ENCODE measurements at places on chromosomes 5 and 9.

DNA sequence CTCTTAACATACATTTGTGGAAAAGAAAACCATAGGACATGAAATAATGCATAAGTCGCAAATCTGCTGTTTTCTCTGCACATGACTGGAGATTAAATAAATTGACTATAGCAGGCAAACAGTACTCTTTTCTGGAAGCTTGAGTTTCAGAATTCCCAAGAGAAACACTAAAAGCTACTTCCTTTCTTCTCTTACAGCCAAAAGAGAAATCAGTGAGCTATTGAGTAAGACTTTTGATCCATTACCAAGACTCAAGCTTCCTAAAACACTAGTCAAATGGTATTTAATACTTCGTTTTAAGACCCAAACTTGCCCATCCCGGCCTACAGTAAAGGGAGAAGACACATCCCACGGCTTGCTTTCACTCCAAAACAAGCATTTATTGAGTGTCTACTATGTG lies 335.8 kb upstream of the PUM3 start:
- no peak for DNase-seq

DNA sequence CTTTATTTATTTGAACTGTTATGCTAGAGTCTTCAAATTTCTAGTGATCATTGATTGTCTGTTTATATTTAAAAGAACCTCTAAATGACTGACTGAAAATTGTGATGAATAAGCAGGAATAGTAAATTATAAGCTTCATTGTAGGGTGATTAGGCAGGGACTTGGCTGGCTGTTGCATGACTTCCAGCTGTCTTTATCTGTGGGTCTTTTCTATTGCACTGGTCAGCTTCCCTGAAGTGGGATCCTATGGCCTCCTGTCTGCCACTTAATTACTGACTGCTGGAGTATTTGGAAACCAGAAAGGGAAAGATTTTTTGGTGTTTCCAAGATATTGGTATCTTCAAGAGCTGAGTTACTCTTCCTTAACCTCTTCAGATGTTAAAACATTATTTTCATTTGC lies 123.0 kb upstream of the CCNH start:
- DNase-seq = no peak

GRCh38 chr5:8894031-8894430 lies 651.8 kb downstream of the SEMA5A start:
- no peak for DNase-seq

GRCh38 chr9:78806492-78807160 lies 509.7 kb downstream of the PSAT1 start:
- no peak for DNase-seq

- no peak for DNase-seq
Observed at GRCh38 chr9:23555851-23556250, 270.2 kb downstream of the ELAVL2 start.

DNA sequence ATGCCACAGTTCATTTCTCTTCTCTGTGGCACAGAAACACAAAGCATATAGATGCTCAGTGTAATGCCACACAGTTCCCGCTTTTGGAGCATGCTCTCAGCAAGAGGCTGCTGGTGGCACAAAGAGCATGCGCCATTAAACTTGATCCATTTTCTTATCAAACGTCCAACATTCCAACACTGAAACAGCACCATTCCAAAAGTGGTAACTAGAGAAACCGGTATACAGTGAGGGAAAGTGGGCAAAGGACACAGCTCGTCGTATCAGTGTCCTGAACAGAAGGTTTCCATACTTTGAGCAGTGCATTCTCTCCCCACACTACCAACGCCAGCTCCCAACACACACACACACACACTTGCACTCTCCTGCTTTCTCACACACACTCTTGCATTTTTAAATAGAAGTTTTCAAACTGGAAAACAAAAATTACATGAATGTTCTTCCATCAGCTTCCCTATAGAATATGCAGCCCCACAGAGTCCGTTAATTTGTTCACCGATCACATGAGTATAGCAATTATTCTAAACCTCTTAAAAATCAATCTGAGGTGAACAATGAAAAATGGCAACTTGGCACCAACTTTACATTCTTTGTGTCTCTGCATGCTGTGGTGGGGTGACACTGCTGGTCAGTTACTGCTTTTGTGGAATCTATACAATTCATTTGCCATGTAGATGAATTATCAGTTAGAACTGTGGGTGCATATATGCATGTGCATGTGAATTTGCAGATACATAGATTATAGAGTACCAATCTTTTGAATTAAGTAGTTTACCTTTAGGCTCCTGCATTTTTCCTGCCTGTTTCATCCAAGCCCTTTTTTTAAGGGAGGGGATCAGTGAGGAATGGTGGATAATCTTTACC lies 5.7 kb downstream of the NFIB start:
- no peak for DNase-seq

GRCh38 chr5:137630216-137630971 lies 105.5 kb downstream of the KLHL3 start:
- DNase-seq = no peak

DNA sequence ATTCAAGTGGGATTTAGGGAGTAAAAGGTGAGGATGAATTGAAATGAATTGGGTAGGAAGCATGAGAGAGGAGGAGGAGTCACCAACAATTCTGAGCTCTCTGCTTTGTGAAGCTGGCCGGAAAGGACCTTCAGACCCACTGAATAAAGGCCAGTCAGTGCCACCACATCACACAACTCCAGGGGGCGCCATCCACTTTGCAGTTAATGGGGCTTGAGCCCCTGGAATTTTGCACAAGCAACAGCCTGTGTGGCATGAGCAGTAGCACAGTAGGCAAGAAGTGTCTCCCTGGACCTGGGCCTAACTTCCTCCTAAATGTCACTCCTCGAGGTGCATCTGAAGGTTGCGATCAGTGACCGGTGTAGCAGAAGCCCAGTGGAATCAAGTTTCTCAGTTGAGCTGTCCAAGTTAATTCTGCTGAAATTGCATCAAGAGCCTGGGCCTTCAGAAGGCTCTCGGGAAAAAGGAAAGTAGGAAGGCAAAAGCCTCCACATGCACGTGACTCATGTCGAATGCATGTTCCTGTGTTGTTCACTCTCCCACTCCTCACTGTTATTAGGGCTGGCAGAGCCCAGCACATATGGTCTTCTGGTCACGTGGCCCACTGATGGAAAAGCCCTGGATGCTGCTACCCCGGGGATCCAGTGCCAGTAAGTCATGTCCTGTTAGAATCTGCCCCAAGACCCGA lies 27.8 kb upstream of the GLIS3 start:
- no peak for DNase-seq

DNA sequence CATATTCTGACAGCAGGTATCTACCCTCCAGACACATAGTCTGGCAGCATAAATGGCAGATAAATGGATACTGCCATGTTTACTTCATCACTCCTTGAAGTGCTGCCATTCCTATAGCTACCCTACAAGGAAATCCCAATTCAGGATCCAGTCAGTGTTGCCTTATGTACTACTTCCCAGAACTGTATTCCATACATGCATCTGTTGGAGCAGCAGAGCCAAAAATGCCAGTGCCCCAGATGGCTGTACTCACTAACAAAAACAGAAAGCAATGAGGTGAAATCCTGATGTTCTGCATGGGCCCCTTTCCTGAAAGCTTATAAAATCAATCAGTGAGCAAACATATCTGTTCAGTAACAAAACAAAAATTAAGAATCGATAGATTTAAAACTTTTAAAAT lies 490.0 kb upstream of the COX7C start:
- no peak for DNase-seq

- DNase-seq = no peak
Observed at GRCh38 chr5:136793300-136793699, 428.0 kb upstream of the TRPC7 start.

GRCh38 chr5:53059281-53059680 lies 50.3 kb downstream of the MOCS2 start:
- no peak for DNase-seq

DNA sequence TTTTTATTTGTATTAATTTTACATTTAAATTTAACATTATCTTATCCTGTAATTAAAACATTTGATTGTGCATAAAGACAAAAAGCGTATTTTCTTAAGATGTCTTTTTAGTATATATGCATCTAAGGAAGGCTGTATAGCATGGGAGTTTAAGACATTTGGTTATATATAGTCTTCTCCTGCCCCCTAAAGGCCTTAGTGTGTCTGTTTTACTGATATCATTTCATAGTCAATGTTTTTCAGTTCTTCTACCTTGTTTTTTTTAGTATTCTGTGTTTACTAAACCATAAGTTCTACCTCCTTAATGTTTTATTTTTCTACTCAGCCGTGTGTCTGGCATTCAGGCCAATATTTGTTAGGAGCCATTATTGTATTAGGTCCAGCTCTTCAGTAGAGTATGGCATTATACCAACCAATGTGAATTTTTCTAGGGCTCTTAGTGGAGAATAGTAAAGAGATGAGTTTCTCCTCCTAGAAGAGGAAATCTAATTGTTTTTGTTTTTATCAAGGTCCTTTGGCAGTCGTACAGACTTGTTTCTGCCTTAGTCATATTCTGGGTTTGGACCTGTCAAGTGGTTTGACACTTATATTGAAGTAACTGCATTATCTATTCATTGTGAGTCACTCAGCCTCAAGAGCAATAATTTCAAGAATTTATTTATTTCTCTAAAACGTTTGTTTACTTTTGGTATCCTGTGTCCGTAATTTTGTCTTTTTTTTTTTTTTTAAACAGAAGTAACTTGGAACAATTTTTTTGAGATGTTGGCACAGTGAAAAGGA lies 74.8 kb downstream of the SLF1 start:
- peak; percentile 28 for DNase-seq

DNA sequence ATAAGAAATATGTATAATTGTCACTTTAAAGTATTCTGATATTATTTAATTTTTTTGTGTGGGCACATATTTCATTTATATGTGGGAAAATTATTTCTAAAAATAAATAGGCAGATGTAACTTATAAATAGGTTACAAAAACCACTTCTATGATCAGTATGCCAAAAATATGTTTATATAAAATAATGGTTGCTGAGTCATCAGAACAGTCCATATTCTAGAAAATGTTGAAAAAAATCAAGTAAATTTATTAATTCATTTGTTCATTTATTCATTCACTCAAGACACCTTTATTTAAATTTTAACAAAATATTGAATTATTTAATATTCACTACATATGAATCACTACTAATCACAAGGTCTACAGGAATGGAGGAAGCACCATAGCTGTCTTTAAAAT lies 1387.3 kb upstream of the C9orf72 start:
- DNase-seq = no peak

GRCh38 chr5:91264311-91265051 lies 118.6 kb downstream of the ARRDC3 start:
- DNase-seq = no peak

GRCh38 chr5:38666668-38667498 lies 110.4 kb upstream of the LIFR start:
- no peak for DNase-seq

GRCh38 chr5:68875351-68875750 lies 218.5 kb upstream of the SLC30A5 start:
- DNase-seq = peak; percentile 69

GRCh38 chr9:133664173-133665050 lies 28.2 kb downstream of the DBH start:
- no peak for DNase-seq

DNA sequence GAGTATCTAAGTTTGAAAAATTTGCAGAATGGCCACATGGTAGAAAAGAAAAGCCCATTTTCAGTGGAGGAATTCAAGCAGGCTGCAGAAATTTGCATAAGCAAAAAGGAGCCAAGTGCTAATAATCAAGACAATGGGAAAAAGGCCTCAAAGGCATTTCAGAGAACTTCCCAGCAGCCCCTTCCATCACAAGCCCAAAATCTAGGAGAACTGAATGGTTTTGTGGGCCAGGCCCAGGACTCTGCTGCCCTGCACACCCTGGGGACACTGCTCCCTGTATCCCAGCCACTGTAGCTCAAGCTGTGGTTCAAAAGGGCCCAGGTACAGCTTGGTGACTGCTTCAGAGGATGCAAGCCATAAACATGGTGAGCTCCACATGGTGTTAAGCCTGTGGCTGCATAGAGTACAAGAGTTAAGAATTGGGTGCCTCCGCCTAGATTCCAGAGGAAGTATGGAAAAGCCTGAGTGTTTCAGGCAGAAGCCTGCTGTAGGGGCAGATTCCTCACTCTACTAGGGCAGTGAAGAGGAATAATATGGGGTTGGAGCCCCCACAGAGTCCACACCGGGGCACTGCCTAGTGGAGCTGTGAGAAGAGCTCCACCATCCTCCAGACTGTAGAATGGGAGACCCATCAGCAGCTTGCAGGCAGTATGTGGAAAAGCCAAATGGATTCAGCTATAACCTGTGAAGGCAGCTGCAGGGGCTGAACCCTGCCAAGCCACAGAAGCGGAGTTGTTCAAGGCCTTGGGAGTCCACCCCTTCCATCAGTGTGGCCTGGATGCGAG lies 720.7 kb upstream of the CTNND2 start:
- no peak for DNase-seq

- DNase-seq = no peak
Observed at GRCh38 chr9:89215342-89215741, 36.7 kb upstream of the SHC3 start.

GRCh38 chr5:94102849-94103248 lies 361.4 kb upstream of the POU5F2 start:
- DNase-seq = no peak

- no peak for DNase-seq
Observed at GRCh38 chr5:119291877-119292276, 63.9 kb upstream of the TNFAIP8 start.

DNA sequence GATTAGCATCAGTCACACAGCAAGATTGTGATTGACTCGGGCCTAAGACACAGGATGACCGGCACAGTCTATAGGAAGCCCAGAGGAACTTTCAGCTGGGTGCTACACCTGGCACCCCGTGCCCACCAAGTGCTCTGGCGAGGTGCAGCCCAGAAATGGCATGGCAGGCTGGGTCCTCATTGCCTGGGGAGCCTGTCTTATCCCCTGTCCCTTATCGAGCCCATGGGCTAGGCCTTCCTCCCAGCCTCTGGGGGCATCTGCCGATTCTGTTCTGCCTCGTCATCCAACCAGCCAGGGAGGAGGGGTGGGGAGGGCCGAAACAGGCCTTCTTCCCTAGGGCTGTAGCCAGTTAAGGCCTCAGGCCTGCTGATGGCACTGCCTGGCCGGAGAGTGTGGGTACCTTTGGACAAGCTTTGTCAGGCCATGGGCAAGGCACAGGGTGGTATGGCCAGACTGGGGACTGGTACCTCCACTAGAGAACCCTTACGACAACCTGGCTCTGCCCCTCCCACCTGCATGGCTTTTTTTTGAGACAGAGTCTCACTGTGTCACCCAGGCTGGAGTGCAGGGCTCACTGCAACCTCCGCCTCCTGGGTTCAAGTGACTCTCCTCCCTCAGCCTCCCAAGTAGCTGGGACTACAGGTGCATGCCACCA lies 1.6 kb downstream of the GRK6 start:
- no peak for DNase-seq

GRCh38 chr5:154324033-154324432 lies 121.8 kb upstream of the SAP30L start:
- no peak for DNase-seq

GRCh38 chr5:78293851-78294247 lies 649 bp downstream of the AP3B1 start:
- DNase-seq = no peak

- no peak for DNase-seq
Observed at GRCh38 chr9:36781533-36781932, 208.8 kb downstream of the MELK start.

DNA sequence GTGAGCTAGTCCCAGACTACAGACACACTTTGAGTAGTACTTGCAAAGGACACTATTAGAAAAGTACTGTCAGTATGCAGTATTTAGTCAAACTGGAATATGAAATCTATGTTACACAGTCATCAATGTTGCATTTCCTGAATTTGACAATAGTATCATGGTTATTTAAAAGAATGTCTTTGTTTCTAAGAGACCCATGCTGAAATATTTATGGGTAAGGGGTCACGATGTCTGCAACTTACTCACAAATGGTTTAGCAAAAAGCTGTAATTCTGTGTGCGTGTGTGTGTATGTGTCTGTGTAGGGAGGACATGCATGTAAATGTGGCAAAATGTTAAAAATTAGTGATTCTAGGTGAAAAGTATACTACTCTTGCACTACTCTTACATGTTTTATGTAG lies 105.6 kb downstream of the GOLPH3 start:
- DNase-seq = no peak
